Activated gamma-delta T cell treated with anti-CD3 and anti-CD28 coated beads, Interleukin-2, amount 50 U/mL, for 16 hours (primary cell): ENCODE measurements at places on chromosomes 3 and 15.

- no peak for DNase-seq
These were observed 278.8 kb downstream of the FOXP1 start for GRCh38 chr3:71304684-71305083.

GRCh38 chr3:58317811-58318210, 11.5 kb downstream of the HTD2 start:
- no peak for DNase-seq

- DNase-seq: no peak
These were observed 35.4 kb downstream of the CD200R1L start for GRCh38 chr3:112811131-112811884.

GRCh38 chr15:86062646-86063243, 16.9 kb upstream of the AGBL1 start:
- DNase-seq: no peak

DNA sequence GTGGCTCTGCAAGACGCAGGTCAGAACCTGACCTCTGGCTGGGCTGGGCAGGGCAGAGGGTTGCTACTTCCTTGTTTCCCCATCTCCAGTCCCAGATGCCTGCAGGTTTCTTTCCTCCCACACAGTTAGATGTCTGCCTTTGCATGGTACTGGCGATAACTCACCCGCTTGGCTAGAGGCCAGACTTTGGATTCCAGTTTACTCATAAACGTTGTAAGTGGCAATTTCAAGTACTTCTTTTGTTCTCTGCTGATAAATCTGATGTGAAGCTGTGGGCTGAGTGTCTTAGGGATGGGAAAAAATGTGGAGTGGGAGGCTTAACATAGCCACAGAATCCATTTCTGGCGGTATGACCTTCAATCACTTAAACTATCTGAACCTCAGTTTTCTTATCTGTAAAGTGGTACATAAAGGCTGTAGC, 194.2 kb downstream of the EBLN2 start:
- DNase-seq: no peak

- DNase-seq: no peak
These were observed 66.1 kb downstream of the SEC22A start for GRCh38 chr3:123267821-123268220.

- no peak for DNase-seq
These were observed 12.4 kb downstream of the APOD start for GRCh38 chr3:195571361-195571760.

- no peak for DNase-seq
These were observed 72.0 kb downstream of the FAM43A start for GRCh38 chr3:194757647-194758061.

DNA sequence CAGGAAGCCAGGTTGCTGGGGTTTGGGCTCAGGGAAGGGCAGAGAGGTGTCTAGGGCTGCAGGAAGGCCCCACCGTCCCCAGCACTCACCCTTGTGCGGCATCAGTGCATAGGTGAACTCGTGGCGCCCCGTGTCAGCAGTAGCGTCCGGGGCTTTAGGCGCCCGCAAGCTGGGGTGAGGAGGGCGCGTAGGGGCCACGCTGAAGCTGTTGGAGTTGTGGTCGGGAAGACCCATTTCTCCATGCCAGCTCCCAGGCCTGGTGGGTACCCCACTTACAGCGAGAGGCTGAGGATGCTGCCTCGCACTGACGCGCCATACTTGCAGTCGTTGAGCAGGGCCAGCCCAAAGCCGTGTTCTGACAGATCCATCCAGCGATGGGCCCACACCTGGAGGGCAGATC, 9.7 kb downstream of the NEIL1 start:
- DNase-seq: no peak

DNA sequence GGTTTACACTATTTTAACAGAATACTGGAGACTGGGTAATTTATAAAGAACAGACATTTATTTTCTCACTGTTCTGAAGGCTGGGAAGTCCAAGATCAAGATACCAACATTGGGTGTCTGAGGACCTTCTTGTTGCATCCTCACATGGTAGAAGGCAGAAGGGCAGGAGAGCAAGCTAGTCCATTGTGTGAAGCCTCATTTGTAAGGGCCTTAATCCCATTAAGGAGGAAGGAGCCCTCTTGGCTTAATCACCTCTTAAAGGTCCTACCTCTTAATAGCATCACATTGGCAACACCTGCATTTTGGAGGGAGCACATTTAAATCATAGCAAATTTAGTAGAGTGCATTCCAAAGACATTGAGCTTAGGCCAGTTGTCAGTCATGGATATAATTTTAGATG, 26.2 kb downstream of the UBE2Q2 start:
- no peak for DNase-seq

- DNase-seq: no peak
These were observed 143.0 kb upstream of the CTDSPL start for GRCh38 chr3:37718632-37719031.

- no peak for DNase-seq
These were observed 85.7 kb upstream of the WNT5A start for GRCh38 chr3:55572816-55573215.
